Cortex of kidney (tissue), 1 donor: ENCODE measurements at places on chromosomes 16 and 17.

DNA sequence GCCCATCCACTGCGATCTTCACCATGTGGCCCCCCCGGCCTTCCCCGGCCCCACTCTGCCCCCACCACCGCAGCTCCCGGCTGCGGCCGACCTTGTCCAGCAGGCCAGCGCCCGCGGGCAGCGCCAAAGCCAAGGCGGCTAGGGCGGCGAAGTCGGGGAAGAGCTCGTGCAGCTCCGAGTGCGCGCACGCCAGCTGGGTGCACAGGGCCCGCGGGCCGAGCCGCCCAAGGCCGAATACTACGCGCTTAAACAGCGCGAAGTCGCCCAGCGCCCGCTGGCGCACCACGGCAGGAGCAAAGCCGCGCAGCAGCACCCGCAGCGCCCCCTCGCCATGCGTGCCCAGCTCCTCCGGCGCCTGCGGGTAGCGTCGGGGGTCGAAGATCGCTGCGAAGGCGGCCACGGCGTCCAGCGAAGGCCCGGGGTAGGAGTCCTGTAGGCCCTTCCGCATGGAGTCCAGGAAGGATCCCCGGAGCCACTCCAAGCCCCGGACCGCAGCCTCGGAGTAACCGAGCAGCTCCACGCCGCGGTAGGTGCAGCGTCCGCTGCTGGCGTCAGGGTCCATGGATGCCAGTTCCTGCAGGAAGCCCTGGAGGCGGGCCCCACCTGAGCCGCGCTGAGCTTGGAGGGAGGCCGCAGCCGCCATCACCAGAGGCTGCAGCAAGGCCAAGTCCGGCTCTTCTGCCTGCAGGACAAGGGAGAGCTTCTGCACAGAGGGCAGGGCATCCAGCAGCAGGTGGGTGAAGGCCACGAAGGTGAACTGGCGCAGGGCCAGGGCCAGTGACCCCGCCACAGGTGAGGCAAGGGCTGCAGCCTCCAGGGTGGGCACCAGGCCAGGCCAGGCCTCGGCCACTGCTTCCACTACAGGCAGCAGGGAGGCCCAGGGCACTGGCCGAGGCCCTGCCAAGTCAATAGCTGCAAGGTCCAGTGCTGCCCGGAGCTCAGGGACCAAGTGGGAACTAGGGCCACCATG, 10.3 kb downstream of the C17orf113 start:
- no peak for DNase-seq

DNA sequence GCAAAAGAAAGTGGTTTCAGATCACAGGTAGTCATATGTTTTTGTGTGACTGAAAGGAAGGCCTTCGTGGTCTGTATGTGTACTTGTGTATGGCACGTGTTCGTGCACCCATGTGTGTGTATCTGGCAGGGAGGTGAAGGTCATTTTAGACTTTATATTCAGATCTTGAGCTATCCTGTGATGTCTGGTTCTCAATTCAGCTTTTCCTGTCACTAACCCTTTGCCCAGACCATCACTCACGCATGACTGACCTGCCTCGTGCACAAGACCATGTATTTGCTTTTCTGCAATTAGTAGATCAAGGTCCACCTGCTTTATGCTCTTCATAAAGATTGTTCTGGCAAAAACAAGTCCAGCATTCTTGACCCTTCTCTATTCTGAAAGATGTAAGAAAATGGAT, 139.7 kb upstream of the MAF start:
- no peak for DNase-seq

DNA sequence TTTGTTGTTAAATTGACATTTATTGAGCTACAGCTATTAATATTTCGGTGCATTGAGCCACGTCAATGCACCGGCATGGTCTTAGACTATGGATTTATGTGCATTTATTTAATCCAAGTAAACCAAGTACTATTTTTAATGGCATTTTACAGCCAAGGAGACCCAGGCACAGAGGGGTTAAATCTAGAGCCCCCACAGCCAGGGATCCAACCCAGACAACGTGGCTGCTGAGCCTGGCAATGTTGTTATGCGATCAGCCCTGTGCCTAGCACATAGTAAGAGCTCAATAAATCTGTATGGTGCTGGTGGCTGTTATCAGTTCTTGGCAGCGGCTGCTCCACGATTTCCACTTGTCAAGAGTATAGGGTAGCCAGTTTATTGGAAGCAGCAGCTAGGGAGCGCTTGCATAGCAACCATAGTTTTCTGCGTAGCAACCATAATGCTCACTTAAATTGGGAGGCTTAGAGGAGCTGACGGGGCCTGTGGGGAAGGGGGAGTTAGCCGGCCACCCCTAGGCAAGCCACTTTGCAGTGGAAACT, 541 bp upstream of the RBBP6 start:
- DNase-seq = no peak

- DNase-seq = no peak
Observed at GRCh38 chr17:38738007-38738662, 8.0 kb downstream of the CISD3 start.

DNA sequence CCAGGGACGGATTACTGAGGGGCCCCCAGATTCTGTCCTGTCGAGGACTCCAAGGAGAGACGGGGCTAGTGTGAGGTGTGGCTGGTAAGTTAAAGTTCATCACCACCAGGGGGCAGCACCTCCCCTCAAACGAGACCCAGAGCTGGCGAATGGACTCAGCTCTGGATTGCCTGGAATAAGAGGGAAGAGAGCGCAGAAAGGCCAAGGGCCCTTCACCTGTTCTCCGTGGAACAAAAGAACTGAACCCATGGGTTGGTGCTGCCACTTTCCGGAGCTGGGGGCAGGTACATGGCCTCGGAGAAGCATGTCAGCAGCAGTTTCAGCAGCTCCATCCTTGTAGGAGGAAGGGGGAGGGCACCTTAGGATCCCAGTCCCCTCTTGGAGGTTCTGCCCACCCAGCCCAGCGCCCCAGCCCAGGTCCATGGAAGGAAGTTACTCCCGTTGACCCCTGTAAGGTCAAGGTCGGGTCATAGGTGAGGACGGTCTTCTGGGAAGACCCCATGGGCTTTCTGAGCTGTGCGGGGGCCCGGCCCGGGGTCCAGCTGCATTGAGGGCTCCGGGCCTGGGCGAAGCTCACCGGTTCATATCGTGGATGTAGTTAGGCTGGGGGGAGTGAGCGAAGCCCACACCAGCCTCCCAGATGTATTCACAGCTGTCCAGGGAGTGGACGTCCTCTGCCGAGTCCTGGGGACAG, 10.8 kb downstream of the HID1 start:
- DNase-seq = no peak

- no peak for DNase-seq
Observed at GRCh38 chr16:57620335-57621231, 7.8 kb upstream of the ADGRG1 start.

DNA sequence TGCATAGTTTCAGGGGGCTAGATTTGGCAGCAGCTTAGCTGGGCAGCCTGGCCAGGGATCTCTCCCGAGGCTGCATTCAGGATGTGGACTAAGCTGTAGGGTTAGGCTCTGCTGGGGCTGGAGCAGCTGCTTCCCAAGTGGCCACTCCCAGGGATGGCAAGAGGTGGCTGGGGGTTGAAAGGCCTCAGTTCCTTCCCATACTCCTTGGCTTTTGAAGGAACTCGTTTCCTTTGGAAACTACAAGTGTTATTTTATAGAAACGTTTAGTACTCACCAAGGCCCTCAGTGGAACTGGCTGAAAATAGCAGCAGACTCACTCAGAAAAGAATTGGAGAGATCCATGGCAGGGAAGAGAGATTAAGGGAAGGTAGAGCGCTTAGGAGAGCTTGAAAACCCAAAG, 76.4 kb downstream of the WWP2 start:
- DNase-seq = no peak

GRCh38 chr16:54548281-54548680, 261.7 kb upstream of the IRX3 start:
- DNase-seq = no peak
